H7 (cell line): ENCODE measurements at places on chromosomes 4 and X. TPM values are rescaled to one million over a fixed set of nuclear protein-coding genes. Genes with fewer than 3 reads are reported as not detected.

GRCh38 chrX:111445485-111445884 lies 33.5 kb upstream of the DCX start:
- DNase-seq = peak; percentile 4

GRCh38 chrX:79325263-79325958 lies 41.7 kb downstream of the ITM2A start:
- DNase-seq = no peak

DNA sequence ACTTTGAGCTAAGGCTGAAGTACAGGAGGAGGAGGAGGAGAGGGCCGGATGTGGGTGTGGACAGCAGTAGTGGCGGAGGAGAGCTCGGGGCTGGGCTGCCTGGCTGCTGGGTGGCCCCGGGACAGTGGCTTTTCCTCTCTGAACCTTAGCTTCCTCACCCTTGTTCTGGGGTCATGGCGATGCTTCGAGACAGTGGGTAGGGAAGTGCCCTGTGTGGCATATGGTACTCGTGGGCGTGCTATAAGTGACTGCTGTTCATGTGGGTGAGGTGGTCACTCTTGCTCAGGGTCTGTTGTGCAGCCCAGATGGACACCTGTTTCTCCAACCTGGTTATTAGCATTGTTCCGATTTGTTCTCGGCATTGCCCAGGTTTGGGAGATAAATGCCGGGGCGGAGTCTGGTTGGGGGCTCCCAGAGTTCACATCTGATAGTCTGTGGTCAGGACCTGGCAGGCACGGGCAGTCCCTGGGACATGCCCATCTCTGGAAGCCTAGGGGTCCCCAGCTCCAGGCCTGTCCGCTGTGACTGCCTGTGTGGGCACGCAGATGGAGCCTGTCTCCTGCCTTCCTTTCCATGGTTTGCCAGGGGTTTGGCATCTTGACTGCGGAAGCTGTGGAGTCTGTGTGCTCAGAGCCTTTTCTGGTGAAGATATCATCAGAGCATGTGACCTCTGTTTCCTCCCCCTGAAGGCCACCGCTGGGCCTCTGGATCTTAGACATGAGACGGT lies 4.9 kb upstream of the CPZ start:
- peak; percentile 30 for DNase-seq

GRCh38 chr4:131499141-131499873 lies 1649.8 kb upstream of the PCDH10 start:
- DNase-seq = no peak

- no peak for DNase-seq
Observed at GRCh38 chr4:64682481-64682880, 273.2 kb upstream of the TECRL start.

DNA sequence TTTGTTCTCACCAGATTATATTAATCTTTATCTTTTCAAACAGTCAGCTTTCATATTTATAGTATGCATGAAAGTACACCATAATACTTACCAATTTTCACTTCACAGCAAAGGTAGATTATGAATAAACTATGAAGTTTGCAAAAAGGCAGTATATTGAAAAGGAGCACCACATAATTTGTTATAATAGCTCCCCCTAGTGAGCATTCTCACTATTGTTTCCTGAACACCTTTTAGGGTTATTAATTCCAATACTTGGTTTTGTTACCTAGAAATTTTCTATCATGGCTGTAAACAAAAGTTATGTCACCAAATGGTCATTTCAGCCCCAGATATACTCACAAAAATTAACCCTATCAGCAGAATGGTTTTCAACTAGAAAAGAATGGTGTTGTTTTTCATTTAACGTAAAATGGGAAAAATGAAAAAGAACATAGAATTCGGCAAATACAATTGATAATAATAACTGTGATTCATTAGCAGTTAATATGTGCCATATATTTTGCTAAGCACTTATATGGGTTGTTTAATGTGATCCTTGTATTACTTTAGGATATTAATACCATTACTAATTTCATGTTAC lies 30.2 kb upstream of the NKX6-1 start:
- peak; percentile 19 for DNase-seq

GRCh38 chr4:57132743-57133137 lies 22.6 kb upstream of the IGFBP7 start:
- no peak for DNase-seq

- DNase-seq = no peak
Observed at GRCh38 chr4:156956359-156956758, 15.2 kb downstream of the PDGFC start.

GRCh38 chr4:182141061-182141460 lies 102.1 kb upstream of the TENM3 start:
- DNase-seq = peak; percentile 49

DNA sequence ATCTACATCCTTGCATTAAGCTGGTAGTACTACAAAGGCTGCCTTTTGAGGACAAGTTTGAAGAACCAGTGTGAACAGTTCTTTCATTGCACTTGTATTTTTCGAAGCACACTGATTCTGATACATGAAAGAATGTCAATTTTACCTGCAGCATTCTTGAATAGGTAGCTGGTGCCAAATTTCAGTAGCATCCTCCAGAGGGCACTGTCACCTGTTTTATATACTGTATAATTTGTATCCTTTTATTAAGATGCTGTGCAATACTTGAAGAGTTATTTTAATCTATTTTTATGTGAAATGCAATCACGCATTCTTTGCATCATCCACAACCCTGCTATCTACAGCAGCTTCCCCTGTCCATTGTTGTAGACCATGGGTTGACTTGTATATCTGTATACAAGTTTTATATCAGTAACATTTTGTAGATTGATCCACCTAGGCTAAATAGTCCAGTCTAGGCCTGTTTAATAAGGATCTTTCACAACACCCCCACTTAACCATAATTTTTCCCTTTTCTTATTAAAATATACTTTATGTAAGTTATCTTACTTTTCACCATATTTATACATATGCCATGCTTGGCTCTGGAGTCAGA lies 325.7 kb downstream of the PCDH7 start:
- no peak for DNase-seq

The TNIP3 gene
- not detected in 2 replicates for total RNA-seq

The TMEM144 gene
- total RNA-seq = 5.2 and 7.1 TPM in 2 replicates

The ASB5 gene
- total RNA-seq = 0.26 and 0.31 TPM in 2 replicates
